ENCODE measurements at places on chromosomes 4 and X.
A peak's percentile ranks its signal among the peaks of the same experiment; 100 is the strongest.

- DNase-seq = no peak
Measured at GRCh38 chr4:1049591-1049905, 38.1 kb downstream of the FGFRL1 start.

DNA sequence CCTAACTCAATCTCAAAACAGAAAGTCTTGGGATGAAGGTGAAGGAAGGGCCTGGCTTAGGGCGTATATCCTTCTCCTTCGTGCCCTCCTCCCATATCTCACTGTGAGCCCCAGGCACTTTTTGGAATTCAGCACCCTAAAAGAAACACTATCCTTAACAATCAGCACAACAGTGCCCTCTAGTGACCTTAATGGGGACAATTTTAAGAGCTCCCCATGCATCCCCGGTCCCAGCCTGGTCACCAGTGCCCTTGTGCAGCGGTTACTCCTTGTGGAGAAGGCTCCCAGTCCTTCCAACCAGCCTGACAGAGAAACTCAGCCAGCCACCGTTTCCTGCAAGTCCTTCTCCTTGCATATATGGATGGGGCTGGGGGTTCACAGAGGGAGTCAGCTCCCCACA lies 4.2 kb downstream of the PAK3 start:
- DNase-seq = peak; percentile 36

DNA sequence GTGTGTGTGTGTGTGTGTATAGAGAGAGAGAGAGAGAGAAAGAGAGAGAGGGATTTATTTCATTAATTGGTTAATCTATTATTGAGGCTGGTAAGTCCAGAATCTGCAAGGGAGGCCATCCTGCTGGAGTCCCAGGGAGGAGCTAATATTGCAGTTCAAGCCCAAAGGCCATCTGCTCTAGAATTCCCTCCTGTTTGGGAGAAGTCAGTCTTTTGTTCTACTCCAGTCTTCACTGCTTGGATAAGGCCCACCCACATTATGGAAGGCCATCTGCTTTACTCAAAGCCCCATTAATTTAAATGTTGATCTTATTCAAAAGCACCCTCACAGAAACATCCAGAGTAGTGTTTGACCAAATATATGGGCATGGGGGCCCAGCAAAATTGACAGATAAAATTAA lies 317.5 kb upstream of the RASGEF1B start:
- no peak for DNase-seq

GRCh38 chr4:8345946-8346814 lies 76.6 kb downstream of the HTRA3 start:
- DNase-seq = no peak

DNA sequence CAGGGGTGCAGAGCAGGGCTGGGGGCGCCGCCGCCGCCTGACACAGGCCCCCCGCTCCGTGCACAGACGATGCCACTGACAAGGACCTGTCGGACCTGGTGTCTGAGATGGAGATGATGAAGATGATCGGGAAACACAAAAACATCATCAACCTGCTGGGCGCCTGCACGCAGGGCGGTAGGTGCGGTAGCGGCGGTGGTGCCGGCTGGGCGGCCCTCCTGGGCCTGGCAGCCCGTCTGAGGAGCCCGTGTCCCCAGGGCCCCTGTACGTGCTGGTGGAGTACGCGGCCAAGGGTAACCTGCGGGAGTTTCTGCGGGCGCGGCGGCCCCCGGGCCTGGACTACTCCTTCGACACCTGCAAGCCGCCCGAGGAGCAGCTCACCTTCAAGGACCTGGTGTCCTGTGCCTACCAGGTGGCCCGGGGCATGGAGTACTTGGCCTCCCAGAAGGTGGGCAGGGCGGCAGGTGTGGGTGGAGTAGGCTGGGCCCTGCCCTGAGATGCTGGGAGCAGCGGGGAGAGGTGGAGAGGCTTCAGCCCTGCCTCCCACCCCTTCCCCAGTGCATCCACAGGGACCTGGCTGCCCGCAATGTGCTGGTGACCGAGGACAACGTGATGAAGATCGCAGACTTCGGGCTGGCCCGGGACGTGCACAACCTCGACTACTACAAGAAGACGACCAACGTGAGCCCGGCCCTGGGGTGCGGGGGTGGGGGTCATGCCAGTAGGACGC lies 12.6 kb downstream of the FGFR3 start:
- no peak for DNase-seq

DNA sequence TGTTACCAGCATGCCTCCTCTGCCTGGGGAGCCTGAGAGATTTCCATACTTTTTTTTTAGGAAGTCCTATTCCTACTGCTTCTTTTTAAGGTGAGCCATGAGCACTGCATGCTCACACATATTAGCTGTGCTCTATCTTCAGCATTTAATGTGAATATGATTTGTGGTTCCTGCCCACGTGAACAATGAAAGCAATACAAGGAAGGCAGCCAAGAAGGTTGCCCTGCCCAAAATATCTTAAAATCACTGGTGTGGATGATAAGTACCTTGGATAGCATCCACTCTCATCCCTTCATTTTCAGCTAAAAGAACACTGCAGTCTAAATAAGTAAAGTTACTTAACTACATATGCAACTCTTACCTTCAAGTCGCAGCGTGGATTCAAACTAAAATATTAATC lies 607.5 kb downstream of the PACRGL start:
- DNase-seq = no peak

DNA sequence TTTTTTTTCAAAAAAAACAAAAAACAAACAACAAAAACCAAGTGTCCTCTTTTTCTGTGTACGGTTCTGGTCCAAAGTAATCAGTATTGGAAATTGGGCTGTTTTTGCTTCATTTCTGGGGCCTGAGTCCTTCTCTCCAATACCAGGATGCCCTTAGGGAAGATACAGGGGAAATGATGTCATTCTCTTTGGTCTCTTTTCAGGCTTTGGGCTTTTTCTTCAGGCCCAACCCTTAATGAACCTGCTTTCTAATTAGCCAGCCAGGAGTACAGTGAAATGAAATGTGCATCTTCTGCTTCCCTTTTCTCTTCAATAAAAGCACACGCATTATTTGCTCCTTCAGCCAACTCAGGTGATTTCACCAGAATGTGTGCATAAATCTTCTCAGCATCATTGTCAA lies 52.6 kb upstream of the RBPJ start:
- no peak for DNase-seq

GRCh38 chr4:7766661-7767345 lies 172.9 kb downstream of the AFAP1 start:
- no peak for DNase-seq

- no peak for DNase-seq
Measured at GRCh38 chr4:100430451-100430850, 87.4 kb downstream of the EMCN start.

- no peak for DNase-seq
Measured at GRCh38 chr4:84407554-84408407, 91.3 kb downstream of the NKX6-1 start.

- DNase-seq = peak; percentile 66
Measured at GRCh38 chr4:39609454-39609931, 29.2 kb downstream of the SMIM14 start.

DNA sequence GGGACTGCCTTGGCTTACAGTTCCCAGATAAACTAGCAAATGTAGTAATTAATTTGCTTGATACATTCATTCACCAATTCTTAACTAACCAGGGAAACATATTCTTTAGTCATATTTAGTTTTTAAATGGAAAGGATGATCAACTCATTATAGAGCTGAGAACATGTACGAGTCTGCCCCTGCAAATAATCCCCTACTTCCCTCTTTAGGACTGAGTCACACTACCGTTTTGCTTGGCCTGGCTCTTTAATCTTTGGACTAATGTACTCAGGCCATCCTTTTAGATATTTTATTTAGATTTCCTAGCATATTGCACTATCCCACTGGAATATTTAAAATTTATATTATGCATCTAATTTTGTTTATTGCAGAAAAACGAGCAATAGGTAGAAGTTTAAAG lies 105.5 kb upstream of the LCORL start:
- no peak for DNase-seq

DNA sequence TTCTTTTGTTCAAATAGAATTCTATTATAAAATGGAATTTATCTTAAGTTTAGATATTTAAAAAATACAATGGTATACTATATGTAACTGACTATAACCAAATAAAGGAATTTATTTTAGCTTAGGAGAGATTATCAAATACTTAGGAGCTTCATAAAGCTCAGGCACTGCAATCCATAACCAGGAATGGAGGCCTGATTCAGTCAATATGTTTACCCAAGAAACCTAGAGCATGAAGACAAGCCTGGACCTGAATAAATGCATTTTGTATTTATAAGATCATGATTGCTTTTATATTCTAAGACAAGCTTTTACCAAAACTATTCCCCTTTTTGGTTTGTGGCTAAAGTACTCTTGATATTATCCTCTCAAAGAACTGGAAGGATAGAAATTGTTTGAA lies 742.6 kb downstream of the FAT4 start:
- no peak for DNase-seq

GRCh38 chr4:45502471-45502870 lies 621.4 kb downstream of the GABRG1 start:
- no peak for DNase-seq

GRCh38 chr4:119124352-119124751 lies 11.3 kb upstream of the MYOZ2 start:
- DNase-seq = peak; percentile 17

- DNase-seq = no peak
Measured at GRCh38 chr4:186724864-186725468, 1.3 kb upstream of the FAT1 start.

GRCh38 chr4:125043486-125043885 lies 271.3 kb upstream of the FAT4 start:
- no peak for DNase-seq

DNA sequence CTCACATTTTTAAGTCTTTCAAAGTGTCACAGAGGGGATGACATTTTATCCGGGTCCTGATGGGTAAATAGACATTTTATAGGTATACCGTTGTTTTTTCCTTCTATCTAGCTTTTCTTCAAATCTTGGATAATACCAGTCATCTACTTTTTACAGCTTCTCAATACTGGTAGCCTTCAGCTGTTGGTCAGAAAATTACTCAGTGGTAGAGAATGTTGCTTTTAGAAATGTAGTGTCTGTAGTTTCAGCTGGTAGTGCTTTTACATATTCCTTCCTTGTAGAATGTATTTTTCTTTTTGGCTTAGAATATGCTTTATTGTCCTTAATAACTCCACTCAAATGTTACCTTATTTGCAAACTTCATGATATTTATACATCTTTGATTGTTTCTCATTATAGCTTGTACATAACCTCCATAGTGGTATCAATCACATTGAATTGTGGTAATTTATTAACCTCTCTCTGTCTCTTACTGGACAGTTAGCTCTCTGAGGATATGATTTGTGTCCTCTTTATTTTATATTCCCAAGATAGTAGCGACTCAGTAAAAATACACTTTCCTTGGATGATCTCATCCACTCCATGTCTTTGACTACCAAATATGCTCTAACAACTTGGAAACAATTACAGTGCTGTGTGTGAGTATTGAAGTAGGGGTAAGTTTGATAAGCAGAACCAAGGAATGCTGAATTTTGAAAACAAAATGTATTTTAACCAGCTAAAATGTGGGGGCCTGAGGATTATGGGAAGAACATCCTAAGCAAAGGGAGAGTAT lies 53.8 kb downstream of the RAP1GDS1 start:
- DNase-seq = no peak

GRCh38 chr4:99457270-99457669 lies 22.1 kb upstream of the ADH7 start:
- DNase-seq = no peak

DNA sequence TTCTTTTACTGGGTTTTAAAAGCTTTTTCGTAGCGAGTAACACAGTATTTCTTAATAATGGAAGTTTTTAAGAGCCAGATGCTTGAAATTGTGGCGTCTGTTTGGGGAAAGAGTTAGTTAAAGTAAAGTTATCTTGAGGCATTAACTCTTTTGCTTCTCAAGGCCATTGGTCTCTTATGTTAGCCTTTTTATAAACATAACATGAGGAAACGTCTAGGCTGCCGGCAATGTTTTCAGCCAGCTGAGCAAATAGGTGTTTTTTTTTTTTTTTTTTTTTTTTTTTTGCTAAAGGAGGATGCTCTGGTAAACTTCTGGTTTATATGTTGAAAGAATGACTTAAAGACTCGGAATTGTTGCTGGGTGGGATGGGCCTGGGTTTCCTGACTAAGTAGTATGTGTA lies 51.1 kb upstream of the RBMX start:
- no peak for DNase-seq

DNA sequence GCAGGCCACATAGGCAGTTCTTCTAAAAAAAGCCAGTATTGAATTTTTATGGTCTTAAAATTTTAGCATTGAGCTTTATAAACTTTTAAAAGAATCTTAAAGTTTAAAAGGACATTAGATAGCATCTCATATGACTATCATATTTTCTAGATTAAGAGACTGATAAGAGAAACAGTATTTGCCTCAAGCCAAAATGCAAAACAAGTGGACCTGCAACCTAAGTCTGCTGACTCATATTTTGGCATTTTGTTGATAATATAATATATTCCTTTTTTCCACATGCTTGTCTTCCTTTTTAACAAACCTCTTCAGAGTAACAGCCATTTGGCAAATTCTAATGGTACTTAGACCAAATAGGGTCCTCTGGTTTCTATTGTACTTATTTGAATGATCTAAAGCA lies 328.5 kb upstream of the GALNTL6 start:
- DNase-seq = no peak

DNA sequence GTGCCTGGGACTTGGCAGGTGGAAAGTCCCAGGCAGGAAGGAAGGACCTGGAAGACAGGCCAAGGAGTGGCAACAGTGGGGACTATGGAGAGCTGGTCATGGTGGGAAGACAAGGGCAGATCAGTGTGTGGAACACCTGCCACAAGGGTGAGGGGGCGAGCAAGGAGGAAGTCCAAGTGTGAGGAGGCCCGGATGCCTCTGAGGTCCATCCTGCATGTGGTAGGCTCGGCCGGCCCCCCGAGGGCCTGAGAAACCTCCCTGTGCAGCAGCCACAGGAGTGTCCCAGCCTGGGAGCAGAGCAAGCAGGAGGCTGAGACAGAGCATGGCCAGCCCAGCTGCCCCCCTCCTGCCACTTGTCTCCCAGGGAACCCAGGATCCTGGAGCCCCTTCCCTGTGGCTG lies 40.5 kb upstream of the PSAPL1 start:
- DNase-seq = no peak

DNA sequence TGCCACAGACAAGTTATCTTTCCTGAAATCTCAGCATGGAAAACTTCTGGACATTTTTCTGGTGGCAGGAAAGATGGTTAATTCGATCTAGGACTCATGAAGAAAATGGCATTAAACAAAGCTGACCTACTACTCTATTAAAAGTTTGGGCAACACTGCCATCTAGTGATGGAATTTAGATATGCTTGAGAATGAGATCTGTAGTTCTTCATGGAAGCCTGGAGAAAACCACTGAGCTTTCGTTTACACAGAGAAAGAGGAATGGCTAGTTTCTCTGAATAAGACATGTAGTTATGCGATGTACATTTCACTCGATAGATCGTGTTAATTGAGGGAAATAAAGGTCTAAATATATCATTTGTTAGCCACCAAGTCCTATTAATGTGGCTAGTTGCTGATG lies 51.7 kb upstream of the CHRDL1 start:
- DNase-seq = peak; percentile 62

- peak; percentile 30 for DNase-seq
Measured at GRCh38 chrX:85243761-85244449, at the start of the genes SATL1 and ZNF711. SATL1 (minus strand) TSS chrX:85243779; CDS start chrX:85108968, 134,811 bp downstream. ZNF711 (plus strand) TSS chrX:85243991; CDS start chrX:85247573, 3,582 bp downstream.

GRCh38 chr4:129455482-129455881 lies 359.5 kb downstream of the C4orf33 start:
- no peak for DNase-seq
